ENCODE measurements at places on chromosomes 4 and X. TPM values are rescaled to one million over a fixed set of nuclear protein-coding genes. Genes with fewer than 3 reads are reported as not detected.

GRCh38 chr4:114549638-114550037 is 49.0 kb upstream of the UGT8 start:
- no peaks in the 10 kb centered on the region for H3K36me3 ChIP-seq
- H3K4me3 ChIP-seq = no peak overlapping the region
- no peaks in the 10 kb centered on the region for H3K27me3 ChIP-seq
- no peak for DNase-seq
- no peaks in the 10 kb centered on the region for H3K4me1 ChIP-seq
- H3K27ac ChIP-seq = no peak overlapping the region

DNA sequence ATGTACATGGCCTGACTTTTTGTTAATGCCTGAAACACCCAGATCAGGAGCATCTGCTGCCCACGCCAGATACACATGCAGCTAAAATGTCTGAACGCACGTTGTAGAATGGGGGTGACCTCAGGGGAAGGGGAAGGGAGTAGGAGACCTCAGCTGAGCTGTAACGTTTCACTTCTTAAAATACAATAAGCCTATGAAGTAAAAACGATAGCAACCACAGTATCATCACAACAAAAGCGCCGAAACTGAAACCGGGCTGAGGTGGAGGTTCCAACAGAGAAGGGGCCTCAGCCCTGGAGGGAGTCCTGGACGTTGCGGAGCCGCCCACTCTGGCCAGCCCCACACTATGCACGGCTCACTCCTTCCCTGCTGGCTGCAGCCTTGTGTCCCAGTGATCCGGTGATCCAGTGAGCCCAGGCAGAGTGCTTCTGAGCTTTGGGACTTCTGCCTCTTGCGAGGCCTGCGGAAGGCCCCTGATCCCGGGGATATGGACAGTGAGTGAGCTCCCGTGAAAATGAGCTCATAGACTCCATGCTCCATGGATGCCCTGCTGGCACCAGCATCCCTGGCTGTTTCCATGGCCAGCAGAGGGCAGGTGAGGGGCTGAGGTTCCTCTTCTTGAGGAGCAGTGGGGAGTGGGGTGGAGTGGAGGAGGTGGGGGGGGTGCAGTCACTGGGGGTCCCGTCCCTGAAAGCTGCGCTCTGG is 52.0 kb downstream of the HMX1 start:
- H3K27ac ChIP-seq = no peak overlapping the region
- no peak for DNase-seq
- no peak overlapping the region for H3K4me3 ChIP-seq
- no peaks in the 10 kb centered on the region for H3K4me1 ChIP-seq

GYG2 gene
- not detected for polyA plus RNA-seq

- no peaks in the 10 kb centered on the region for H3K4me1 ChIP-seq
- no peak overlapping the region for H3K4me3 ChIP-seq
- no peaks in the 10 kb centered on the region for H3K36me3 ChIP-seq
- no peak for DNase-seq
Measured at GRCh38 chr4:116925900-116926457, 159.4 kb downstream of the TRAM1L1 start.

FAAH2 gene
- not detected for polyA plus RNA-seq

S100P gene
- not detected for polyA plus RNA-seq

GRCh38 chr4:2881431-2881830 is 37.8 kb downstream of the ADD1 start:
- H3K4me3 ChIP-seq = no peak overlapping the region
- H3K27ac ChIP-seq = no peak overlapping the region
- H3K4me1 ChIP-seq = peaks cover 21% of the 10 kb centered on the region
- H3K36me3 ChIP-seq = peaks cover 18% of the 10 kb centered on the region
- no peaks in the 10 kb centered on the region for H3K27me3 ChIP-seq
- DNase-seq = no peak

GRCh38 chrX:46777971-46778810 is 19.3 kb upstream of the SLC9A7 start:
- no peak overlapping the region for H3K27ac ChIP-seq
- H3K27me3 ChIP-seq = peaks cover 2% of the 10 kb centered on the region
- no peaks in the 10 kb centered on the region for H3K4me1 ChIP-seq
- DNase-seq = no peak

GRCh38 chrX:119398587-119398973 is 556 bp upstream of the SLC25A43 start:
- peak overlapping the region; percentile 89 for H3K4me3 ChIP-seq
- no peaks in the 10 kb centered on the region for H3K36me3 ChIP-seq
- H3K27ac ChIP-seq = peak overlapping the region; percentile 77
- H3K4me1 ChIP-seq = peaks cover 19% of the 10 kb centered on the region

DNA sequence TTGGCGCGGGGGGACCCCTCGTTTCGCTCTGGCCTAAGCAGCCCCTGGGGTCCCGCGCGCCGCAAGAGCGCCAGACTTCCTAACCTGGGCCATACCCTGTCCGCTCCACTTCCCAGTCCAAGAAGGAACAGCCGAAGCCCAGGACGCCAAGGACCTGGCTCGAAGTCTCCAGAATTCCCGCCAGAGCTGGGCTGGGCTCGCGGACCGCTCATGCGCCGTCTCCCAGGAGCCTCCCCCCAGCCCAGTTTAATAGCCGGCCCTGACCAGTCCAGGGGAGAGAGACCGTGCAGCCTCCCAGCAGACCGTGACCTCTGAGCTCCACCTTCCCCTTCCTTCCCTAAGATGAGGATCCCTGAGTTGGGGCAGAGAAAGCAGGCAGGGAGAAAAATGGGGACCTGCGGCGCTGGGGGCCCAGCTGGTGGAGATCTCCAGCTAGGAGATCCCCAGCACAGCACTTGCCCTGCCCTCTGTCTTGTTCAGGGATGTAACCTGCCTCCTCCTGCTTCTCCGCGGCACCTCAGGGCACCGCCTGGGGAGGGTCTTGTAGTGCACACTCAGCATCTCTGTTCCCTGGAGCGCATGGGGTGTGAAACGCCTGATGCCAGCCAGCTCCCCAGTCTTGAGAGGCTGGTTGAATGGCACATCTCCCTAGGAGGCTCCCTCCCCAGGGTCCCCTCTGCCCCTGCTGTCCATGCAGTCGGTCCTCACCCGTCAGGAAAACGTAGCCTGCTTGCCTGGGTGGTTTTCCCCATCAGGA is 1.2 kb upstream of the LETM1 start:
- peaks cover 4% of the 10 kb centered on the region for H3K27me3 ChIP-seq
- H3K27ac ChIP-seq = no peak overlapping the region
- H3K36me3 ChIP-seq = no peaks in the 10 kb centered on the region
- H3K4me3 ChIP-seq = peak overlapping the region; percentile 78
- DNase-seq = no peak

- H3K36me3 ChIP-seq = no peaks in the 10 kb centered on the region
- no peaks in the 10 kb centered on the region for H3K4me1 ChIP-seq
- H3K4me3 ChIP-seq = no peak overlapping the region
- H3K27me3 ChIP-seq = peaks cover 15% of the 10 kb centered on the region
Measured at GRCh38 chrX:155841232-155841631, 39.9 kb upstream of the VAMP7 start.

GRCh38 chr4:152843481-152844090 is 63.8 kb downstream of the ARFIP1 start:
- H3K27ac ChIP-seq = no peak overlapping the region
- no peaks in the 10 kb centered on the region for H3K27me3 ChIP-seq
- H3K4me3 ChIP-seq = no peak overlapping the region
- H3K36me3 ChIP-seq = peaks cover 17% of the 10 kb centered on the region
- peaks cover 25% of the 10 kb centered on the region for H3K4me1 ChIP-seq

DNA sequence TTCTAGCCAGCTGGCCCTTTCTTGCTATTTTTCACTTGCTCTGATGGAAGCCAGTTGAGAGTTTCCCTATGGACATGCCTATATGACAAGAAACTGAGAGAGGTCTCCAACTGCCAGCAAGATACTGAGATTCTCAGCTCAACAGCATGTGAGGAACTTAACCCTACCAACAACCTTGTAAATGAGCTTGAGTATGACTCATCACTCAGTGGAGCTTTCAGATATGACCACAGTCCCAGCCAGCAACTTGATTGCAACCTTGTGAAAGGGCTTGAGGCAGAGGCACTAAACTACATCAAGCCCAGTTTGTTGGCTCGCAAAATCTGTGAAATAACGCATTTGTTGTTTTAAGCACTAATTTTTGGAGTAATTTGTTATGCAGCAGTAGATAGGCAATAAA is 175.8 kb downstream of the COMMD8 start:
- H3K27ac ChIP-seq = no peak overlapping the region
- no peaks in the 10 kb centered on the region for H3K4me1 ChIP-seq
- H3K4me3 ChIP-seq = no peak overlapping the region
- no peak for DNase-seq

GRCh38 chr4:118346495-118346894 is 6.3 kb downstream of the PRSS12 start:
- DNase-seq = no peak
- peaks cover 16% of the 10 kb centered on the region for H3K27me3 ChIP-seq
- no peaks in the 10 kb centered on the region for H3K36me3 ChIP-seq
- H3K4me1 ChIP-seq = peaks cover 1% of the 10 kb centered on the region
- H3K27ac ChIP-seq = no peak overlapping the region
- H3K4me3 ChIP-seq = no peak overlapping the region

GRCh38 chrX:134661295-134661694 is 3.0 kb upstream of the PLAC1 start:
- no peaks in the 10 kb centered on the region for H3K27me3 ChIP-seq
- no peaks in the 10 kb centered on the region for H3K4me1 ChIP-seq
- no peaks in the 10 kb centered on the region for H3K36me3 ChIP-seq
- H3K27ac ChIP-seq = no peak overlapping the region
- no peak for DNase-seq

GRCh38 chr4:13678186-13678924 is 50.8 kb upstream of the BOD1L1 start:
- no peak overlapping the region for H3K4me3 ChIP-seq
- DNase-seq = no peak
- H3K4me1 ChIP-seq = peaks cover 6% of the 10 kb centered on the region
- H3K27ac ChIP-seq = peak overlapping the region; percentile 52

RTL3 gene
- polyA plus RNA-seq = not detected

RNF175 gene
- not detected for polyA plus RNA-seq

DNA sequence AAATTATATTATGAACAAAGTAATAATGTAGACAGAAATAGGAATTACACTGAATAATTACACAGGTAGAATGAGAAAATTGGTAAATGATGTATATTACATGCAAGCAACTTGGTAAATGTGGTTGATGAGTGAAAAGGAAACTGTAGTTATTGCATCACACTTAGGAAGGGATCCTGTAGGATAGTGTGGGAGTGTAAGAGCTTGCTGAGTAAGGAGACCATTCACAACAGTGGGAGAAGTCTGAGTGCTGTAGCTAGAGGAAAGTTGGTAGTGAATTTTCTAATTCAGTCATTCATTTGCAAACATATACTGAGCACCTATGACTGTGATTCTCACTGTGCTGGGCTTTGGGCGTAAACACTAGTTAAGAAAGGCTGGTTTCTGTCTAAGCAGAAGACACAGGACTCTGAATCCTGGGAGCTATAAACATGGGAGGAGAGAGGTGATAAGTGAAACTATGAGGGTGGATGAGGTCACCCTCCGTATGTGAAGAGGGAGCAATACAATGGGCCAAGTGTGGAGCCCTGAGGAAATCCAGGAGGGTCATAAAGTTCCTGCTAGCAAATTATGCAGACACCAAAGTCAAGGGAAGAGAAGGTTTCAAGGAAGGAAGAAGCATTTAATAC is 14.2 kb upstream of the CPE start:
- no peak overlapping the region for H3K4me3 ChIP-seq
- H3K36me3 ChIP-seq = no peaks in the 10 kb centered on the region
- H3K4me1 ChIP-seq = no peaks in the 10 kb centered on the region

- no peak overlapping the region for H3K4me3 ChIP-seq
- no peaks in the 10 kb centered on the region for H3K4me1 ChIP-seq
- no peaks in the 10 kb centered on the region for H3K27me3 ChIP-seq
- H3K27ac ChIP-seq = no peak overlapping the region
- no peaks in the 10 kb centered on the region for H3K36me3 ChIP-seq
Measured at GRCh38 chr4:174873931-174874330, 44.2 kb upstream of the ADAM29 start.

ITGB1BP2 gene
- not detected for polyA plus RNA-seq

DNA sequence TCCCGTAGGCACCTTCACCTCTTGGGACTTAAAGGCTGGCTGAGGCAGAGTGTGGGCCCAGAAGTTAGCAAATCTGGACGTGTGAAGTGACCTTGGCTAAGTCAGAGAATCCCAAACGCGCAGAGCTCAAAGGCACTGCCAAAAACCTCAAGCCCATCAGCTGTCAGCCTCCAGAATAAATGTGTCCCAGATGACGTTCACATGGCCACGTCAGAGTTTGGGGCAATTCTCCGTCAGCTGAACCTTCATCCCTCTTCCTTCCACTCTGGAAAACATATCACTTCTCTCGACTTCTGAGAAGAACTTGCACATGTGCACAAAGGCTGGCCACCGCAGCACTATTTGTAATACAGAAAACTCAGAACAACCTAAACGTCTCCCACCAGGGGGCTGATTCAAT is 35.7 kb upstream of the APLN start:
- H3K36me3 ChIP-seq = no peaks in the 10 kb centered on the region
- DNase-seq = no peak
- H3K4me1 ChIP-seq = no peaks in the 10 kb centered on the region
- no peak overlapping the region for H3K27ac ChIP-seq

- H3K27me3 ChIP-seq = peaks cover 10% of the 10 kb centered on the region
- no peaks in the 10 kb centered on the region for H3K36me3 ChIP-seq
Measured at GRCh38 chr4:16026160-16026761, 57.6 kb downstream of the PROM1 start.

VEGFC gene
- polyA plus RNA-seq = not detected

- H3K36me3 ChIP-seq = peaks cover 5% of the 10 kb centered on the region
- DNase-seq = no peak
- no peak overlapping the region for H3K4me3 ChIP-seq
- peaks cover 8% of the 10 kb centered on the region for H3K27me3 ChIP-seq
Measured at GRCh38 chr4:2742081-2742822, 13.9 kb downstream of the TNIP2 start.

MAGEC3 gene
- polyA plus RNA-seq = not detected

RCHY1 gene
- polyA plus RNA-seq = 31.8 TPM

DNA sequence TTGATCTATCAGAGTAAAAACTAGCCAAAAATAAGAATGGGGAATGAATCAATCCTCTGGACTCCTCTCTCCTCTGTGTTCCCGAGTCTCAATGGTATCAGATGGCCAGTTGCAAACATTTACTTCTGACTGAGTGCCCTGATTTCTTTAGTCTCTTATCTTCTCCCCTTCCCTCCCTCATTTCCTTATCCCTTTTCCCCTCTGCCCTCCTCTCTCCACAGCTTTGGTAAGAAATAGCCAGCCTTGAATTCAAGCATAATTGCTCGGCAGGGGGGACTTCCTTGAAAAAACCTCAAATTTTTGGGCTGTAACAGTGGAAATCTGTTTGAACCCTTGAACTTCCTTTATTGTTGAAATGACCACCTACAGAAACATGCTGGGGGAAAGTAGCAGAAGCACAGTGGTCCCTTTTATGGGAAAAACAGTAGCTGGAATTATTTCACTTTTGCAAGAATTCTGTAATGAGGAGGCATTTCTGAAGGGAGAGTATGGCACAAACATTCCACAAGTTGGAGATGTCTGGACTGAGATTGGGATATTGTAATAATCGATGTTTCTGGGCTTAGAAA is 40.3 kb downstream of the NHS start:
- no peak overlapping the region for H3K4me3 ChIP-seq
- peaks cover 2% of the 10 kb centered on the region for H3K27me3 ChIP-seq

VEGFD gene
- not detected for polyA plus RNA-seq

ITIH6 gene
- not detected for polyA plus RNA-seq

Data from immature natural killer cell (primary cell).